ENCODE measurements at places on chromosomes 7 and 10. TPM values are rescaled to one million over a fixed set of nuclear protein-coding genes. Genes with fewer than 3 reads are reported as not detected.

RTKN2 gene
- under 0.01 TPM for total RNA-seq

TWIST1 gene
- 0.44 TPM for total RNA-seq

GIMAP5 gene
- 435 TPM for total RNA-seq

RELN gene
- total RNA-seq, result 1,451 TPM

TMEM130 gene
- total RNA-seq, result not detected

AKR1C4 gene
- not detected for total RNA-seq

WNT16 gene
- not detected for total RNA-seq

SERPINE1 gene
- total RNA-seq, result 170 TPM

UFSP1 gene
- 2.2 TPM for total RNA-seq

GSTO2 gene
- total RNA-seq, result 0.65 TPM

CRPPA gene
- 1.3 TPM for total RNA-seq

ANKRD61 gene
- not detected for total RNA-seq

HOXA11 gene
- total RNA-seq, result 0.22 TPM

COL1A2 gene
- total RNA-seq, result 13.3 TPM

STOX1 gene
- 0.22 TPM for total RNA-seq

HOXA4 gene
- 0.22 TPM for total RNA-seq

Data from lung microvascular endothelial cell (primary cell).